Stimulated activated CD4-positive, alpha-beta T cell treated with anti-CD3 and anti-CD28 coated beads, Interleukin-4, amount 100 ng/mL, for 24 hours (primary cell): ENCODE measurements at places on chromosomes 5 and 9.

GRCh38 chr5:109652096-109652495, 37.6 kb upstream of the MAN2A1 start:
- no peak for DNase-seq

GRCh38 chr9:3868012-3868411, 342.2 kb upstream of the RFX3 start:
- no peak for DNase-seq

- DNase-seq = no peak
Measured at GRCh38 chr5:111187079-111187478, 37.1 kb upstream of the CAMK4 start.

- no peak for DNase-seq
Measured at GRCh38 chr5:50501491-50502228, 60.6 kb upstream of the EMB start.

DNA sequence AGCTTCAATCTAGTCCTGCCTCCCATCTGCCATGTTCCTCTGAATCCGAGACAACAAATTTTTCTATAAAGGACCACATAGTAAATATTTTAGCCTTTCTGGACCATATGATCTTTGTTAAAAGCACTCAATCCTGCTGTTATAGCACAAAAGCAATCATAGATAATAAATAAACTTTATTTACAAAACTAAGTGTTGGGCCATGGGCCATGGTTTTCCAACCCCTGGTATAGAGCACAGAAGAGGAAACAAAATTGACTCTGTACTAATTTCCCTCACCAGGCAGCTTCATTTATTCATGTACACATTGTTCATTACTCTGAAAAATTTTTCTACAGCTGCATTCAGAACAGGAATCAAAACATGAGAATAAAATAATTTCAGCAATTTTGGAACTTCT, 288.9 kb downstream of the AGTPBP1 start:
- DNase-seq = no peak

DNA sequence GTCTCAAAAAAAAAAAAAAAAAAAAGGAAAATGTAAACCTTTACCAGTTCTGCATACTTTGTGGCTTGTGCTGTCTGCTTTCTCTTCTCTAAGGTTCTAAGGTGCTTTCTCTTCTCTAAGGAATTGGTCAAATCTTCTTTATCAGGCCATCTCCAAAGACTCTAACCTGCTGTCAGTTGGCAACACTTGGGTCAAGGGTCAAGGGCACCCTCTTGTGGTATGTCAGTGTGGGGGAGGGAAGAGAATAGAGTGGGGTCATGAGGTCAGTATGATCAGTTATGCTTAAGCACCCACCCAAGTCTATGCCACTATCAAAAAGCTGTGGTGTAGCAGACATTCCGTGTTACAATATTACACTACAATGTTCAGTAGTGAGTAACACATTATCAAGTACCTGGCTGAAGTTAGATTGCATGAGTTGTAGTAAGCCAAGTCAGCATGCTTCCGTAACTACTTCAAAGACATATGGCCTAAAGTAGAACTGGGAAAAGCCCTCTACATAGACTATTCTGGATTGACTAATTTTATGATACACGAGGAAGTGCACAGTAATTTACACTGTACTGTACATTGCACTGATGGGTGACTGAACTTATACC, 25.0 kb upstream of the CCL28 start:
- DNase-seq = no peak

GRCh38 chr5:19903611-19904010, 84.4 kb downstream of the CDH18 start:
- DNase-seq = no peak

DNA sequence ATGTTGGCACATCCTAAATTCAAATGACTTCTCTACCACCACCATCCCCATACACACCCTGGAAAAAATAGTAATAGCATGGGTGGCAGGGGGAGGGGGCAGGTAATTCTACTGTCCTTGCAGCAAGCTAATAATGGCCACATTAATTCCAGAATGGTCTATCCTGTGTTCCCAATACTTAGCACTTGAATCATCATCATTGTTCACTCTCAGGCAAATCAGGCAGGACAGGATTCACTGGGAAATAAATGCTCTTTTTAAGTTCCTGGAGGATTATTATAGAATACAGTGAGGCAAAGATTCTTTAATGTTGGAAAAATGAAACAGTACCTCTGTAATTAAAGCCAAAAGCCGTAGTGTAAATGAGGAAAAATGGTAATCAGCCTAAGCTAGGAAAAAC, 254.5 kb downstream of the ARRDC3 start:
- DNase-seq = no peak

GRCh38 chr9:109600142-109600541, 102.0 kb upstream of the PTPN3 start:
- no peak for DNase-seq

- DNase-seq = peak; percentile 68
Measured at GRCh38 chr5:160506006-160507004, 84.7 kb downstream of the PTTG1 start.

DNA sequence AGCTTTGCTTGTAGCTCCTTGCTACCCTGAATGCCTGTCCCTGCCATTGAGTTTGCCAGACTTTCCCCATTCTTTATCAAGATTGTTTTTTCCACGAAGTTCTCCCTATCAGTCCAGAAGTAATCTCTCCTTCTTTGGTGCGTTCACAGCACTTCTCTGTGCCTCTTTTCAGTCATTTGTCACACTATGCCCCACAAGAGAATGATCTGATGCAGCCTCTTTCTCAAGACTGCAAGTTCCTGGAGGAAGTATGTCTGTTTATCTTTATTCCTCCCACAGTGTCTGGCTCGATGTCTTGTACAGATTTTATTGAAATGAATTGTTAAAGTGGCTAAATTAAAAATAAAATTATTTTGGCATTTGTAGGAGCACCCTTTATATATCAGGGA, 99.3 kb downstream of the CCDC192 start:
- no peak for DNase-seq

DNA sequence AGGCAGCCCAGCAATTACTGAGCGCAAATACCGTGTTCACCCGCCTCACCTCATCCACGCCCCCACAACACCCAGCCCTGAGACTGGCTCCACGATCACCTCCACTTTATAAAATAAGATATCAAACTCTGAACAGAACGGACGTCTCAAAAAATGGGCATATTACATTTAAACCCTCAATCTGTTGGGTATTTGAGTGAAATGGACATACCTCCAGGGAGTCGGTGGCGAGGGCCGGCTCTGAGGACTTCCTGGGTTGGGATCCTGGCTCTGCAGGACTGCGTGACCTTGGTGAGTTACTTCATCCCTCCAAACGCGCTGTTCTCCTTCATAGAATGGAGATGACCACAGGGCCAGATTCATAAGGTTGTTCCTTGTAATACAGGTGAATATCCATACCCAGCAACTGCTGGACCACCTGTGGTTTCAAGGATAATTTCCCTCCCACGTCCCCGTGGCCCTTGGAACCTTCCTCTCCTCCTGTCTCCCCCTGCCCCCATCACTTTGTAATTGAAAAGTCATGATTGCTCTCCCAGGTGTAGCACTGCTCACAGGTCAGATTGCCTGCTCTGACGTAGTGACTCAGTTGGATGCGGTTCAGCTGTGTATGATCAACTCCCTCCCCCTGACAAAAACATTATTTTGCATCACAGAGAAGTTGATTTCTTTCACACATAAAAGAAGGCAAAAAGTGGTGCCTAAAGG, 135.6 kb downstream of the KCNIP1 start:
- no peak for DNase-seq

DNA sequence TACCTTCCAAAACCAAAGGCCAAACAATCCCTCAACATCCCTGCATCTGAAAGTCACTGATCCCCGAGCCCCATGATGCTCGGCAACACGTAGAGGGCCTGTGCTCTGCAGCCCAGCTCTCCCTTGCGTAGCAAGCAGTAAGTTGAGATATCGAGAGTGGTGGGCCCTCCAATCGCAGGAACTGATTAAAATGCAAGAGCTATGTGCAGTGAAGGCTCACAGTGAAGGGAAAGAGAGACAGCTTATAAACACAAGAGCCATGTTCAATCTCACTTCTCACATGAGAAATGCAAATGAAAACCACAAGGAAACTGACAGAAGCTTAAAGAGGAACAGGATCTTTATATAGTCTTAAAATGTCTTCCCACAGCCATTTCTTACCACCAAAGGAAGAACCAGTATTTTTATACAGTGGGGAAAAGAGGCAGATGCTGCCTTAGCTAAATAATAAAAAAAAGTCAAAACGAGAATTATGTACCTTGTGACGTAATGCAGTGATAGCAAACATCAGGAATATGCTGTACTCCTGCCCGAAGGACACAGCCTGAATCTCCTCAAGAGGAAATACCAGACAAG, 24.6 kb downstream of the TTF1 start:
- DNase-seq = no peak

DNA sequence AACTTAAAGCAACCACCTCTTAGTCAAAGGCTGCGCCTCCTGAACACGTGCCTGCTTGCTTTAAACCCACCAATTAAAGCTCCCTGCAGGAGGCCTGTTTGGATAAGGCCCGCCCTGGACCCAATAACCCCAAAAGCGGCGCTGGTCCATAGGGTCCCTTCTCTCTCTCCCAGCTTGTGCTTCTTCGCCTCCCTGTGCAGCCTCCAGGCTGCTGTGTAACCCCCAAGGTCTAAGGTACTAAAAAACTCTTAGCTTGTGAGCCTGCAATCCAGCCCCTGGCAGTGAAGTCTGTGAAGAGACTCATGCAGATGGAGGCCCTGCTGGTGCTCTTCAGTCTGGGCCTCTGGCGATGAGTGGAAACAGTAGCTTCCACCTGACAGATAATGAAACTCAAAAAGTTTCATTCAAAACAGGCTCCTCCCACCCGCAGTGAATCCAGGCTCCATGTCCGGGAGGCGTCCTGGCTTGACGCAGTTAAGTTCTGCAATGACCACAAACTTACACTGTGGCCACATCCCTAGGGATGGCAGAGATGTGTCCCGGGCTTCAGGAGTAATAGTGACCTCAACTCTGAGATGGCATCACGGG, 97.3 kb downstream of the PRRT1B start:
- DNase-seq = peak; percentile 70
